ENCODE measurements at places on chromosomes 1 and 21. TPM values are rescaled to one million over a fixed set of nuclear protein-coding genes. Genes with fewer than 3 reads are reported as not detected.
A peak's percentile ranks its signal among the peaks of the same experiment; 100 is the strongest.

DNA sequence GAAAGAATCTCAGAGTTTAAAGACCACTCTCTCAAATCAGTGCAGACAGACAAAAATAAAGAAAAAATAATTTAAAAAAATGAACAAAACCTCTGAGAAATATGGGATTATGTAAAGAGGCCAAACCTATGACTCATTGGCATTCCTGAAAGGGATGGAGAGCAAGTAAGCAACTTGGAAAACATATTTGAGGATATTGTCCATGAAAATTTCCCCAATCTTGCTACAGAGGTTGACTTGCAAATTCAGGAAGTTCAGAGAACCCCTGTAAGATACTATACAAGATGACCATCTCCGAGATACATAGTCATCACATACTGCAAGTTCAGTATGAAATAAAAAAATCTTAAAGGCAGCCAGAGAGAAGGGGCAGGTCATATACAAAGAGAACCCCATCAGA lies 43.7 kb upstream of the IVNS1ABP start:
- H3K4me1 ChIP-seq = no peaks in the 10 kb centered on the region
- DNase-seq = no peak
- H3K27me3 ChIP-seq = no peaks in the 10 kb centered on the region
- no peak overlapping the region for H3K4me3 ChIP-seq
- no peaks in the 10 kb centered on the region for H3K36me3 ChIP-seq

- H3K36me3 ChIP-seq = no peaks in the 10 kb centered on the region
- peaks cover 5% of the 10 kb centered on the region for H3K4me1 ChIP-seq
- DNase-seq = no peak
- H3K27me3 ChIP-seq = no peaks in the 10 kb centered on the region
These were observed 76.5 kb upstream of the BTG3 start for GRCh38 chr21:17688912-17689874.

DNA sequence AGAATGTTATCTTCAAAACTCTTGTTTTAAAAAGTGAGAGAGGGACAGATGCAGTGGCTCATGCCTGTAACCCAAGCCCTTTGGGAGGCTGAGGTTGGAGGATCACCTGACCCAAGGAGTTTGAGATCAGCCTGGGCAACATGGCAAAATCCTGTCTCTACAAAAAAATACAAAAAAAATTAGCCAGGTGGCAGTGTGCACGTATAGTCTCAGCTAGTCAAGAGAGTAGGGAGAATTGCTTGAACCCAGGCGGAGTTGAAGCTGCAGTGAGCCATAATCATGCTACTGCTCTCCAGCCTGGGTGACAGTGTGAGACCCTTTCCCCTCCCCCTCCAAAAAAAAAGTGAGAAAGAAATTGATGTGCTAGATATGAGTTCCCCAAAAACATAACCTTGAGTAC lies 131.0 kb downstream of the KCNT2 start:
- H3K27ac ChIP-seq = no peak overlapping the region
- peaks cover 4% of the 10 kb centered on the region for H3K36me3 ChIP-seq
- H3K4me3 ChIP-seq = no peak overlapping the region

DNA sequence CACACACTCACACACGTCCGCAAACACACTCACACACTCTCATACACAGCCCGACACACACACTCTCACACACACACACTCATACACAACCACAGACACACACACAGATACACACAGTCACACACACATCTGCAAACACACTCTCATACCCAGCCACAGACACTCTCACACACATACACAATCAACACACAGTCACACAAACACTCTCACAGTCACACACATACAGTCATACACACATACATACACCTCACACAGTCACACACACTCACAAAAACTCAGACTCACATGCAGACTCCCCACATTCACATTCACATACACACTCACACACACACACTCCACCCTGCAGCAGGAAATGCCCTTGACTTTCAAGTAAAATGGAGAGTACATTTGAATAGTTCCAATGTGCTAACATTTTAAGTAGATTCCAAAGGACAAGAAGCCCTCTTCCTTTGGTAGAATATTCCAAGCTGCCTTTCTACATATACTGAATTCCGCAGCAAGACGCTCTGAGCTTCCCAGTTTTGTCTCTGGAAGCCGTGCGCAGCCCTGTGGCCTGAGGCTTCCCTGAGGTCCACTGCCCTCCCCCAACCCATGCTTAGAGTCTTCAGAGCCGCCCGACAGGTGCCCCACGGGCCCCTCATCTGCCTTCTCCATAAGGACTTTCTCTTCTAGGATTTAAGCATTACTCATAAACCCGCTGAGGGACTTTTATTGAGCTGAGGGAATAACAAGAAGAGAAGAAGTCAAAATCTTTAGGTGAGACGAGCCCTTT lies 9.7 kb downstream of the BATF3 start:
- H3K27me3 ChIP-seq = peaks cover 4% of the 10 kb centered on the region
- H3K4me1 ChIP-seq = no peaks in the 10 kb centered on the region
- H3K27ac ChIP-seq = no peak overlapping the region
- no peaks in the 10 kb centered on the region for H3K36me3 ChIP-seq
- H3K4me3 ChIP-seq = no peak overlapping the region

DNA sequence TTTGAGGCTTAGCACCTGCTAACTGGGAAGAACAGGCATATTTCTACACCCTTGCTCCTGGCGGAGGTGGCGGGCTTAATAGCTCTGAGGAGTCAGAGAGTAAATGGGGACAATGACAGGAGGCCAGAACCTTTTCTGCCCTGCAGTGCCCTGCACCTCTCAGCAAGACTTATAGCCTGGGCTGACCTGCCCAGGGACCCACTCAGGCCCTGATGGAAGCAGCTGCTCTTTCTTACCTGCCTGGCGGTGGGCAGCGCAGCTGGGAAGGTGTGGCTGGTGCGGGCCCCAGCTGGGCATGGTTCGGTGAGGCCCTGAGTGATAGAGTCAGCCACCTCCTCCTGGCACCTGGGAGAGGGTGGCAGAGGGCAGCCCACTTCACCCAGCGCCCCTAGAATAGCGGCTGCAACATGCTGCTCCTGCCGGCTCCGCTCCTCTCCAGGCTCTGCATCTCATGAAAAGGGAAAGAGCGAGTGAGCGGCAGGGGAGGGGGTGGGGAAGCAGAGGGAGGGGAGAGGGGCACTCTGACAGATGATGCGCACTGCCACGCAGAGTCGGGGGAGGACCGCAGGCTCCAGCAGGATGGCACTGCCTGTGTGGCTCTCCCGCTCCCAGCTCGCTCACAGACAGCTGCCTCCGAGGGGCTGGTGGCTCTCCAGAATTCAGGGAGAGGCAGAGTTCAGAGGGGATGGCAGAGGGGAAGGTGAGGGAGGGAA lies at the start of gene RGS8:
RGS8 (minus strand) TSS at position 472 of the 713 bp plus-strand sequence. CDS start 14,938 bp downstream, outside the sequence.
- DNase-seq = peak; percentile 27
- H3K36me3 ChIP-seq = no peaks in the 10 kb centered on the region

- peak overlapping the region; percentile 29 for H3K4me3 ChIP-seq
- no peak for DNase-seq
- no peaks in the 10 kb centered on the region for H3K36me3 ChIP-seq
- H3K4me1 ChIP-seq = no peaks in the 10 kb centered on the region
These were observed 5.5 kb upstream of the GBP1 start for GRCh38 chr1:89070509-89070908.

- H3K27me3 ChIP-seq = no peaks in the 10 kb centered on the region
- no peaks in the 10 kb centered on the region for H3K4me1 ChIP-seq
- no peak for DNase-seq
These were observed 31.8 kb downstream of the CLEC20A start for GRCh38 chr1:178465011-178465410.

DNA sequence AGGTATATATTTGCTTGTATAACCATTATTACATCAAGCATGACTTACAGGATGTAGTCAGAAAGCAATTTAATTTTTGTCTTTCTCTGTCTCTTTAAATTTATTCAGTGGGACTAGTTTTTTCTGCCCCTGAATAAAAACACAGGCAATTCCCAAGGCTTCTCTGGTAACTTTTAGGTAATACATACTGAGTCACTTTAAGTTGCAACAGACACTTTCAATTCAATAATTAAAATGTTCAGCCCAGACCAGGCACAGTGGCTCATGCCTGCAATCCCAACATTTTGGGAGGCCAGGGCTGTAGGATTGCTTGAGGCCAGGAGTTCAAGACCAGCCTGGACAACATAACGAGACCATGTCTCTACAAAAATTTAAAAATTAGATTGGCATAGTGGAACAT lies 12.3 kb downstream of the SLC44A3 start:
- no peak overlapping the region for H3K27ac ChIP-seq
- H3K27me3 ChIP-seq = no peaks in the 10 kb centered on the region
- no peak for DNase-seq

The LCE1B gene
- polyA plus RNA-seq = not detected

The BCL2L15 gene
- 0.05 TPM for polyA plus RNA-seq

The RGSL1 gene
- not detected for polyA plus RNA-seq
